ENCODE measurements at places on chromosomes 4 and X. TPM values are rescaled to one million over a fixed set of nuclear protein-coding genes. Genes with fewer than 3 reads are reported as not detected.

DNA sequence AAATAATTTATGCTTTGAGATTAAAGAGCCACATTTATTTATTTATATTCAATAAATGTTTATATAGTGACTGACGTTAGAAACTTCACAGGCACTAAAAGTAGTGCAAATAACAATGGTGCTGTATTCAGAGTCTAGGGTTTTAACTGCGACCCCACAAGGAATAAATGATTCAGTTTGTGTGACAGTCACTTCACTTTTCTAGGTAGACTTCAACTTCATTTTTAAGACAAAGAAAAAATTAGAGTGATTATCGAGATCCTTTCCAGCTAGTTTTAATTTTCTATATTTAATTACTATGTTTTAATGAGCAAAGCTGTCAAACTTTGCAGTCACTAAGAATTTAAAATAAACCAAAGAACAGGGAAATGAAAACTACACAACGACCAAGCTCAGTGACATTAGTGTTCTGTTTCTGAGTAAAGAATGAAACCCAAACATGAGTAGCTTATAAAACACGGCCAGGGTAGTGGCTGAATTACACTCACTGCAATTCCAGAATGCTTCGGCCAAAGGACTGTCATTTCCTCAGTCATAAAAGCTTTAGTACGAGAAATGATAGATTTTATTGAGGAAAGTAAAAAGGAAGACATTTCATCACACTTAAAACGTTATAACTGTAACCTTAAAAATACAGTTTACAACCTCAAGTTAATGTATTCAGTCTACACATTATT lies 38.6 kb downstream of the ADGRA3 start:
- DNase-seq = no peak
- H3K27ac ChIP-seq = no peak overlapping the region
- peaks cover 31% of the 10 kb centered on the region for H3K4me1 ChIP-seq
- H3K27me3 ChIP-seq = no peaks in the 10 kb centered on the region
- H3K36me3 ChIP-seq = no peaks in the 10 kb centered on the region

DNA sequence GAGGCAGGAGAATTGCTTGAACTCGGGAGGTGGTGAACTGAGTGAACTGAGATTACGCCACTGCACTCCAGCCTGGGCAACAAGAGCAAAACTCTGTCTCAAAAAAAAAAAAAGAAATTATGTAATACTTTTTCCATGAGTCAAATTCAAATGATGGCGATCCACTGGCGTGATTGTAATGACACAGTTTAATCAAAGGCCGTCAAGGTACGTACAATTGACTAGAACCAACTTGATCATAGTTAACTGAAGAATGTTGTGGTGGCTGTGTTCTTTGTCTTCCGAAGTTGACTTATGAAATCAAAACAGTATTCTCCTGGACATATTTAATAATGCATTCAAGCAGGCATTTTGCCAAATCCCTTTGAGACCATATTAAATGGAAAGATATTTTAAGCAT lies 318.6 kb upstream of the FAT1 start:
- H3K27ac ChIP-seq = no peak overlapping the region
- H3K4me1 ChIP-seq = no peaks in the 10 kb centered on the region
- no peak for DNase-seq
- H3K4me3 ChIP-seq = no peak overlapping the region

The TMSB4X gene
- 407 TPM for total RNA-seq

GRCh38 chr4:159367781-159368080 lies 264.9 kb downstream of the RAPGEF2 start:
- no peak overlapping the region for H3K27ac ChIP-seq
- no peak for DNase-seq
- no peaks in the 10 kb centered on the region for H3K36me3 ChIP-seq
- no peaks in the 10 kb centered on the region for H3K27me3 ChIP-seq
- no peak overlapping the region for H3K4me3 ChIP-seq

DNA sequence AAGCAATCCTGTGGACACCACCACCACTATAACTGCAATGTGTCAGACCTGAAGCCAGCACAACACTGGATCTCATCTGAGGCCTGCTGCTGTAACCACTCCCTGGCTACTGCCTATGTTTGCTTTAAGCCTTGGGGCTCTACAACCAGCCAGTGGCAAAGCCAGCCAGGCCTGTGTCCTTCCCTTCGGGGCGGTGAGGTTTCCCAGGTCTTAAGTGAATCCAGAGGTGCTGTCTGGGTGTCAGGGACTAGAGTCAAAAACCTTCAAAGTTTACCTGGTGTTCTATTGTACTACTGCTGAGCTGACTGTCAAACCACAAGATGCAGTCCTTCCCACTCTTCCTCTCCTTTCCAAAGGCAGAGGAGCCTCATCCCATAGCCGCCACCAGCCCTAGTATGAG lies 750.5 kb downstream of the FAM133A start:
- no peaks in the 10 kb centered on the region for H3K27me3 ChIP-seq
- H3K27ac ChIP-seq = no peak overlapping the region
- no peak for DNase-seq
- H3K4me1 ChIP-seq = no peaks in the 10 kb centered on the region
- H3K36me3 ChIP-seq = no peaks in the 10 kb centered on the region
- no peak overlapping the region for H3K4me3 ChIP-seq

- no peaks in the 10 kb centered on the region for H3K36me3 ChIP-seq
- H3K27me3 ChIP-seq = no peaks in the 10 kb centered on the region
These were observed 6.9 kb upstream of the PNMA6A start for GRCh38 chrX:153065389-153065788.

GRCh38 chrX:129701624-129702069 lies 37.1 kb upstream of the XPNPEP2 start:
- DNase-seq = no peak
- no peaks in the 10 kb centered on the region for H3K4me1 ChIP-seq

GRCh38 chr4:169869490-169869889 lies 111.7 kb upstream of the HPF1 start:
- H3K27ac ChIP-seq = no peak overlapping the region
- no peaks in the 10 kb centered on the region for H3K4me1 ChIP-seq
- no peak for DNase-seq
- H3K36me3 ChIP-seq = no peaks in the 10 kb centered on the region
- no peak overlapping the region for H3K4me3 ChIP-seq
- no peaks in the 10 kb centered on the region for H3K27me3 ChIP-seq

GRCh38 chr4:76388160-76388908 lies 32.6 kb downstream of the CCDC158 start:
- H3K27ac ChIP-seq = no peak overlapping the region
- no peak overlapping the region for H3K4me3 ChIP-seq
- no peaks in the 10 kb centered on the region for H3K27me3 ChIP-seq
- no peaks in the 10 kb centered on the region for H3K36me3 ChIP-seq

The TGIF2LX gene
- not detected for total RNA-seq

The TAF7L gene
- 0.22 TPM for total RNA-seq

DNA sequence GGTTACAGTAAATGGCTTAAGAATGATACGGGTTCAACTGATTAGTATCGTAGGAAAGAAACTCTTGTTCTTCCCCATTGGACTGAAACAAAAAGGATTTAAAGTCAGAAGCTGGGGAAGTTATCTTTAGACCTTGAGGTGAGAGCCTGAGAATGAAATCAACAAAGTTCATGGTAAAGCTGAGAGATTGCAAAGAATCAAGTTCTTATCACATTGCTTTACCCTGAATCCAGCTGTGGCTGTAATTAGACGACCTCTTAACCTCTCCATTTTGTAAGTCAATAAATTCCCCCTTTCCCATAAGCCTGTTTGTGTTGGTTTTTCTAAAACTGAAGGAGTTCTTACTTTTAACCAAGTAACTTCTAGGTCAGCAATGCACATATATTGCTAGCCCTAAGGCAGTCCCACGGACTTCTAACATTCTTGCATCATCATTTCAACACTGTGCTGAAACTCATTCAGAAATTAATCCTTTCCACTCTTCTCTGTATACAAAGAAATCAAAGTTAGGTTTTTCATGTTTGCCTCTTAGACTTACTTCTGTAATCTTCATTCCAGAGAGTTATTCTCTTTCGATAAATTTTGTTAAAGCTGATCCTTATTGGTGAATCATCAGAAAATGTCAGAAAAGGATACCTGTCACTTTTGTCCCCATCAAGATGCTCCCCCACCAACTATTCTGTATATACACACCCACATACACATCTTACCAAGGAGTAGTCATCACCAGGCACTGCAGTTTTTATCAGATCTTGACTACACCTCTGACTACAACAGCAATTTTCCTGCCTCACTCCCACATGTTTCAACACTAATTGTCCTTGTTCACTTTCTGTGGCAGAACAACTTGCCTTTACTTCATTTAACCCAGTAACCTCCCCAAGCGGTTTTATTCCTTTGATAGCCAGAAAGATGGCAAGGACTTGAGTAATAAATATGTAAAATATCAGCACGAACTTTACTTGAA lies 77.9 kb upstream of the STK26 start:
- no peaks in the 10 kb centered on the region for H3K36me3 ChIP-seq
- no peak overlapping the region for H3K4me3 ChIP-seq
- no peaks in the 10 kb centered on the region for H3K4me1 ChIP-seq

The CSAG3 gene
- 44.1 TPM for total RNA-seq

GRCh38 chrX:20067709-20068561 lies 48.8 kb downstream of the MAP7D2 start:
- H3K4me3 ChIP-seq = no peak overlapping the region
- peaks cover 15% of the 10 kb centered on the region for H3K4me1 ChIP-seq
- peak; percentile 23 for DNase-seq
- H3K27me3 ChIP-seq = no peaks in the 10 kb centered on the region

- no peak for DNase-seq
- no peaks in the 10 kb centered on the region for H3K36me3 ChIP-seq
- no peaks in the 10 kb centered on the region for H3K27me3 ChIP-seq
- H3K27ac ChIP-seq = no peak overlapping the region
- no peaks in the 10 kb centered on the region for H3K4me1 ChIP-seq
These were observed 483.6 kb downstream of the SH2D1A start for GRCh38 chrX:124829930-124830329.

DNA sequence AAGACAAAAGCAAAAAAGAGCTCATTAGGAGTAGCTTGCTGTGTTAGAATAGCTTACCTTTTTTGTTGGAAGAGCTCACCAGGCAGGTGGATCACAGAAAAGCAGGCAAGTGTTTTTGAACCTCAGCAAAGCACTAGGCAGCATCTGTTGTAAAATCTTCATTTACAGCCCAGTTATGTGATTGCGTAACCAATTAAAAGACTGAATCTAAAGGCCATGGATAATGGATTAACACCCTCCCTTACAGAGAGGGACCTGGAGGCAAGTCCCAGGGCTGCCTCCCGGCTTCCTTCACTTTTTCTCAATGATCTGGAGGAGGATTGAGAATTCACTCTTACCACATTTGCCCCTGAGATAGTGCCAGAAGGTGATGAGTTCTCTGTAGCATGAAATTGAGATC lies 51.1 kb downstream of the MAMLD1 start:
- no peaks in the 10 kb centered on the region for H3K36me3 ChIP-seq
- no peak for DNase-seq
- no peaks in the 10 kb centered on the region for H3K27me3 ChIP-seq
- no peak overlapping the region for H3K4me3 ChIP-seq

DNA sequence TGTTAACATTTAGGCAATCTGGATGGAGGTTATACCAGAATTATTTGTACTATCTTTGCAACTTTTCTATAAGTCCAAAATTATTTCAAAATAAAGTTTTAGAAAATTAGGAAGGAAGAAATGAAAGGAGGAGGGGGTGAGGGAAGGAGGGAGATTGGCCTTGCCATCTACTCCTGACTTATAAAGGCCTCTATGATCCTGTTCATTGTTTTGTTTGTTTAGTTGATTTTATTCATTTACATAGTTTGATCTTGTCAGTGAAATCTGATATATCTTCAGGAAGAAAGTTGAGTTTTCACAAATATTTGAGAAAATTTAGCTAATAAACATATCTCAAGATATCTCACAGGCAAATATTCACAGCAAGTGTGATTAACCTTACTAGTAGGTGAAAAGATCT lies 189.3 kb upstream of the NOCT start:
- H3K36me3 ChIP-seq = no peaks in the 10 kb centered on the region
- no peak for DNase-seq
- no peak overlapping the region for H3K4me3 ChIP-seq
- no peaks in the 10 kb centered on the region for H3K27me3 ChIP-seq
- H3K4me1 ChIP-seq = no peaks in the 10 kb centered on the region
- H3K27ac ChIP-seq = no peak overlapping the region

DNA sequence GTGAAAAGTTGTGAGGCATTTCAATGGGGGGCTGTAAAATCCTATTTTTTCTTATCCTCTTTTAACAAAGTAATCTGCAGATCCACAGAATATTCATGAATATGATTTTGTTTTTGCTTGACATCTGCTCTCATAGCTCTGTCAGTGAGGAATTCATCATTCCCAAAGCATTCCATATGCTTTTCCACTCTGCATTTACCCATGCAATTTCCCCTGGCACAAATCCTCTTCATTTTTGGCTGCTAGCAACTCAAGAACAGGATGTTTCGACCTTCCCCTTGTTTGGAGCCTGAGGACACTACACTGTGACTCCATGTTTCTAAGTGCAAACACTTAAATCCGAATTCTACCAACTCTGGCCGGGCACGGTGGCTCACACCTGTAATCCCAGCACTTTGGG lies 48.5 kb downstream of the KLHL15 start:
- no peaks in the 10 kb centered on the region for H3K27me3 ChIP-seq
- no peaks in the 10 kb centered on the region for H3K4me1 ChIP-seq
- no peak for DNase-seq
- H3K4me3 ChIP-seq = no peak overlapping the region
- H3K27ac ChIP-seq = no peak overlapping the region

DNA sequence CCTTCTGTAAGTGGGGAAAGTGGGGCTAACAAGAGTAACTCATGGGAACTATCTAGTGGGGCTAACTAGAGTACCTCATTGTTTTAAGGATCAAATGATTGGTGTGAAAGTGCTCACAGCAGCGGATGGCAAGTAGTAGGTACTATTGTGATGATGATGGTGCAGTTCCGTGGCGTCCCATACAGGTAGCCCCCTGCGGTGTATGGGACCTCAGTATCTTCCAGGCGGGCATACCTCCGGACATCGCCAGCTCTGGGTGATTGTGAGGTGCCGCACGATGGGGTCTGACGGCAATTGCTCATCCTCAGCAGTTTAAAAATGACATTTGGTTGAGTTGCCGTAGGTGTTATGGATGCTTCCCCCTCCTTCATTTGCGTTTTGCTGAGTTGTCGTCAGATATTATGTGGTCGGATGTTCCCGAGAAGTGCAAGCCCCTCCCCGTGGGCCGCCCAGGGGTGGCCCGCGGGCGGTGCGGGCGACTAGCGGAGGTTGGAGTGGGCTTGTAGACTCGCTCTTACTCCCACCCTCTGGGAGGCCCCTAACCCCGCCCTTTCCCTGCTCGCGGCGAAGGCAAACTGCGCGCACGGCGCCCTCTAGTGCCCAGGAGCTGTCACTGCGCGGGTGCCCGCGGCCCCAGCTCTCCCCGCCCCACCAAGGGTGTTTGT lies 18.3 kb upstream of the GPR101 start:
- H3K27ac ChIP-seq = no peak overlapping the region
- H3K27me3 ChIP-seq = peaks cover 17% of the 10 kb centered on the region
- peak; percentile 12 for DNase-seq
- H3K36me3 ChIP-seq = no peaks in the 10 kb centered on the region

The PTCHD1 gene
- total RNA-seq = not detected

The SATL1 gene
- not detected for total RNA-seq

DNA sequence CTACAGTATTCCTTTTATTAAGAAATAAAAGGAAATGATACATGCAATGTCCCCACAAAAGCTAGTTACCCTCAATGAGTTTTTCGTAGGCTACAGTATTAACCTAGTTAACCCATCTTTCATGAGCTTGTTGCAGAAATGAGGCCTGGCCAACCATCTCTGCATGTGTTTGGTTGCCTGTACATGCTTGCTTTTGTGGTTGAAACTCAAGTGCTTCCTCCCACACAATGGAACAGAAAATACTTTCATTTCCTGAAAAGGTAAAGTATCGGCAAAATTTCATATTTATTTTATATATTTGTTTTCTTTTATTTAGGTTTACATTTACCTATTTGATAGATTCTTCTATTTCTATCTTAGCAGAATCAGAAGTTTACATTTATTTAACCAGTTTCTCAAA lies 214.6 kb upstream of the FAM241A start:
- no peak overlapping the region for H3K4me3 ChIP-seq
- DNase-seq = no peak
- no peaks in the 10 kb centered on the region for H3K27me3 ChIP-seq
